SW480 (cell line): ENCODE measurements at places on chromosomes 4 and X.

DNA sequence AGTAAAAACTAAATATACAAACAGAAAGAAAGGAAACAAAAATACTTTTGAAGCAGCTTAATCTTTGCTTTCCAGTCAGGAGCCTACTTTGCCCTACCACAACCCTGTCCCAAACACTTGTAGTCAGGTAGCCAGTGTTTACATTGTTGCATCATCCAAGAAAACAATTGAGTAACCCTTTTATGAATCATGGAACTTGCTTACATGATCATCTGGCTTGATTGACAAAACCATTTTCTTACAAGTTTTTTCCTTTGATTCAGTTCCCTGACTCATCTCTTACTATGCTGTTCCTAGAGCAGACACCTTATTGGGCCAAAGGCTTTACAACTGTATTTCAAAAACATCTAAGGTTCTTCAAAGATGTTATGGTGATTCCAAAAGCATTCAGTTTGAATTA is 740.1 kb downstream of the KLHL13 start:
- DNase-seq: peak; percentile 9

DNA sequence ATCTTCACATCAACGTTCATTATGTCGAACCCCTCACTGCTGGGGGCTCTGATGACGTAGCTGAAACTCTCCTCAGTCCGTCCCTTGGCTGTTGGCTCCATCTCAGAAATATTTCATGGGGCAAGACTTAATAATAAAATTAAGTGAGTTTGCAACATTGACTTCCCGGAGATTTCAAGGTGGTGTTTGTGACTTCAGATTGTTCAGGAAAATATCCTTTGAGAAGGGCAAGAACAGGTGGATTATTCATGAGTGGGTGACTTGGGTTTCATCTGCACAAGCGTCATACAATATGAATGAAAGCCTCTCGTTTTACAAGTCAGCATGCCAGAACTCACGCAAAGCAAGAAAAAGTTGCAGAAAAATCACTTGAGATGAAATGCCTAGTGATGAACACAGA is at the start of gene C4orf50:
C4orf50 (minus strand) TSS at position 101 of the 400 bp plus-strand sequence.
- DNase-seq: no peak

- no peak for DNase-seq
Observed at GRCh38 chrX:150570512-150570911, 2.1 kb downstream of the MTM1 start.

GRCh38 chr4:186852964-186853391 is 129.3 kb upstream of the FAT1 start:
- no peak for DNase-seq

GRCh38 chr4:17296921-17297890 is 214.7 kb downstream of the QDPR start:
- no peak for DNase-seq

GRCh38 chr4:173121076-173121561 is 47.5 kb upstream of the GALNT7 start:
- peak; percentile 23 for DNase-seq

- no peak for DNase-seq
Observed at GRCh38 chrX:108299704-108300103, 138.5 kb downstream of the COL4A6 start.

- DNase-seq: no peak
Observed at GRCh38 chr4:41430792-41431191, 107.2 kb upstream of the LIMCH1 start.
